COLO829 (cell line): ENCODE measurements at places on chromosomes 3 and 15.

DNA sequence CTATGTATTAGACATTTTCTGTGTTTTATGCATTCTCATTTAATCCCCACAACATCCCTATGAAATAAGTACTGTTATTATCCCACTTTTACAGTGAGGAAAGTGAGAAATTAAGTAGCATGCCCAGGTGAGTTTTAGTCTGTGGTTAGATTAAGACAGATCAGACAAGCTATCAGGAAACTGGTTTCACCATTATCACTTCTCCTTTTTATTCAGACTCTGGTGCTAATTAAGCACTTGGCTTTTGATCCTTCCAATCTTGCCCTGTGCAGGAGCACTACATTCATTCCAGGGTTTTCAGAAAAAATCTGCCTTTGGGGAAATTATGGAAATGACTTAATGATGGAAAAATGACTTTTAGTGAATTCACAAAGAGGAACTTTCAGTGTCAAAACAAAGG is 115.2 kb downstream of the TMEM108 start:
- DNase-seq, result no peak

- DNase-seq, result no peak
These were observed 3.0 kb downstream of the CCR8 start for GRCh38 chr3:39332525-39332924.

DNA sequence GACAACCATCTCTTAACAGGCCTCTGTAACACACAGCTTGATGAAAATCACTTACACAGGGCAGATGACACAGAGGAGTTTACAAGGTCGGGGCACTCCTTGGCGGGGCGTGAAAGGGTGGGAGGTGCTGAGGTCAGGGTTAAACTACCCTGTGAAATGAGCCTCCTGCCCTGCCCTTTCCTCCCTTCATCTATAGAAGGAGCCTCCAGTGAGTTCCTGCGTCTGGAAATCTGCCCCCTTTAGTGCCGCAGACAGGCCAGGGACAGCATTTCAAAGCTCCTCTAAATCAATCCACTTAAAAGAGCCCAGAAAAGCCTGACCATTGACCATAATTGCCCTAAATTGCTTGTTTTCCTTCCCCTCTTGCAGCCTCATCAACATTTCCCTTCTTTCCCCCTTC is 1.9 kb downstream of the ROBO1 start:
- no peak for DNase-seq

DNA sequence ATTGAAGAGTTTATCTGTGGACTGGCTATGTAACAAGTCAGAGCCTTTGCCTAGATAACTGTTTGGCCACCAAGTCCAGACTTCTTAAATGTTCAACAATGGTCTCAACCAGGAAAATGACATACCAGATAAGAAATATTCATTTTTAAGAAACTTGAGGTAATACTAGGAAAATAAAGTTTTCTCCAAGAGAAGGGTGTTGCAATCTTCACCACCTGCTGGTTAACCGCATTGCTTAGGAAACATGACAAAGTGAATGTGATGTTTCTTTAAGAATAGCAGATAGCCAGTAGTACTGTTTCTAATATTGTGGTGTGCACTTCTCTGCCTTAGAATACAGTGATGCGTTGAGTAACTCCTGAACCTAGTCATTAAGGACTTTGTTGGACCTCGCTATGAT is 321.5 kb upstream of the CADM2 start:
- DNase-seq, result no peak

GRCh38 chr3:124441766-124442165 is 288.5 kb upstream of the UMPS start:
- no peak for DNase-seq

DNA sequence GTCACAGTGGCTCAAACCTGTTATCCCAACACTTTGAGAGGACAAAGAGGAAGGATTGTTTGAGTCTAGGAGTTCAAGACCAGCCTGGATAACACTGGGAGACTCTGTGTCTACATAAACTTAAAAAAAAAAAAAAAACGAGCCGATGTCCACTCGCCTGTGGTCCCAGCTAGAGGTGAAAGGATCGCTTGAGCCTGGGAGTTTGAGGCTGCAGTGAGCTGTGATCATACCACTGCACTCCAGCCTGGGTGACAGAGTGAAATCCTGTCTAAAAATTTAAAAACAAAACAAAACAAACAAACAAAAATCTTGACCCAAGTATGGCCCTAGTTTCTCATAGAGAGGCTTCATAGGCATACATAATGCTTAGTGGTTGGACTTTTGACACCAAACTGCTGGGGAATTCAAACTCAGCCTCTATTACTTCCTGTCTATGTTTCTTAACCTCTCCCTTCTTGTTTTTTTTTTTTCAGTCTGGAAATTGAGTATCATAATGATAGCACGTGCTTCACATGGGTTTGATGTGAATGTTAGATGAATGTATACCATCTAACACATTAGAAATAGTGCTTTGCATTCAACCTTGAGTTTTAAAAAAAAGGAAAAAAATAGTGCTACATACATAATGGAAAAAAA is 46.4 kb upstream of the CAPN7 start:
- no peak for DNase-seq

GRCh38 chr15:88307344-88307743 is 50.8 kb upstream of the NTRK3 start:
- no peak for DNase-seq

GRCh38 chr3:124407260-124407659 is 323.0 kb upstream of the UMPS start:
- DNase-seq, result no peak

DNA sequence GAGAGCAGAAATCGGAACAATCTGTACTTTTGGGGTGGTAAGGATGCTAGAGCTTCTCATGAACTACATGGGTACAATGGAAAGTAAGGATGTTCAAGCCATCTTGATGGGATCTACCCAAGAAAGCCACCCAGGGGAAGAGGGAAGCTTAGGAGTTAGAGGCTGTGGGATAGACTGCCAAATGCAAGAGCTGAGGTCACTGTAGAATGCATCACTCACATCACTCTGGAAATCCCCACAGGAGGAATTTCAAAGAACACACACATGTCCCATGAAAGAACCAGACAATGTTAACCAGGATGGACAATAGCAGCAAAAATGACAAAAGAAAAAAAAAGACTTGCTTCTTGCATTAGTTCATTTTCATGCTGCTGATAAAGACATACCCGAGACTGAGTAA is 32.8 kb upstream of the UBE2E2 start:
- DNase-seq, result no peak

DNA sequence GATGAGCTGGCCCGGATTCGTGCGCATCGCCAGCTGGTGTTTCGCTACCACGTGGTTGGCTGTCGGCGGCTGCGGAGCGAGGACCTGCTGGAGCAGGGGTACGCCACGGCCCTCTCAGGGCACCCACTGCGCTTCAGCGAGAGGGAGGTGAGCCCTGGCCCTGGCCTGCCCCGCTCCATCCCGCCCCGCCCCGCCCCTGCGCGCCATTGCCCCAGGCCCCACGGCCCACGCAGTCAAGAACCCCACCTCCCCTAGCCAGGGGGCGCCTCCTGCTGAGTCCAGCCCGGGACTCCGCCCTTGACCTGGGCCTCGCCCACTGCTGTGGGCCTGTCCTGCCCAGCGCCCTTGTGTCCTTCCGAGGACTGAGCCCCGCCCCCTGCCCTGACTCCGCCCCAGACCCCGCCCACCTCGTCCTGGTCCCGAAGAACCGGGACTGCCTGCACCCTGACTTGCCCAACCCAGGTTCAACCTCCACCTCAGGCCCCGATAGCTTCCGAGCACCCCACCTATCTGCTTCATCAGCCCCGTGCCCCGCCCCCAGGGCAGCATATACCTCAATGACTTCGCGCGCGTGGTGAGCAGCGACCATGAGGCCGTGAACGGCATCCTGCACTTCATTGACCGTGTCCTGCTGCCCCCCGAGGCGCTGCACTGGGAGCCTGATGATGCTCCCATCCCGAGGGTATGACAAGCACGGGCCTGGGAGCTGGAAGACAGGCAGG is 14.8 kb downstream of the NT5DC2 start:
- peak; percentile 73 for DNase-seq

DNA sequence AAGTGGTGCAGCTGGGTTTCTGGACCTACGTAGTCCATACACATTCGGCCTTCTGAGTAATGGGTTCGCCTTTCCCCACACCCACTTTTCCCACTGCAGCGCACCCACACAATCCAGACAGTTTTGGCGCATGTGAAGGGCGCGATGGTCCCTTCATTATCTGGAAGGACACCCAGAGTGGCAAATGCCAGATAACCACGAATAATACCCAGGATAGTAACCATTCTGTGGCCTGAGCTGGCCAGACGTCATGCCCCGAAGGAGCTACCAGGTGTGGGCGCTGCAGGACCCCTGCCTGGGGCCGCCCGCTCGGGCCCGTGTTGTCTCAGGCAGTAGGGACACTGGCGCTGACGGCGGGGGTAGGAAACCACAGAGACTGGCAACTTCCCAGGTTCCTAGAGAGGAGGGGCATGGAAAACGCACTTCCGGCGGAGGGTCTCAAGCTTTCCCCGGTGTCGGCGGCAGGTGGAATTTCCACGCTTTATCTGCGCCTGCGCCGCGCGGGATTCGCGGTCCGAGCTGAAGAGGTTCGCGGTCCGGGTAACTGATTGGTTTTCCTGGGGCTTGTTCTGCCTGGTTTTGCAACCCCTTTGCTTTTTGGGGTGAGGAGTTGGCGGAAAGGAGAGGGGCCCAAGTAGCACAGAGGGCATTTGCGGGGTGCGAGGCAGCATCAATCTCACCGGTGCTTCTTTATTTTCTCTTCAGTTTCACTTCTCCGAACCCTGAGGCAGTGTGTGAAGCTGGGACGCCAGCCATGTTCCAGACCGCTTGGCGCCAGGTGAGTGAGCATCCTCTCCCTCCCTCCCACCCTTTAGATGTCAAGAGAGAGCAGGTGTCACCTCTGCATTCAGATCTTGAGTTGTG is at the start of gene ZNF620:
TSS of gene ZNF620 (plus strand) at position 441 of the 864 bp plus-strand sequence. CDS start at position 755, 314 bp downstream.
- no peak for DNase-seq

DNA sequence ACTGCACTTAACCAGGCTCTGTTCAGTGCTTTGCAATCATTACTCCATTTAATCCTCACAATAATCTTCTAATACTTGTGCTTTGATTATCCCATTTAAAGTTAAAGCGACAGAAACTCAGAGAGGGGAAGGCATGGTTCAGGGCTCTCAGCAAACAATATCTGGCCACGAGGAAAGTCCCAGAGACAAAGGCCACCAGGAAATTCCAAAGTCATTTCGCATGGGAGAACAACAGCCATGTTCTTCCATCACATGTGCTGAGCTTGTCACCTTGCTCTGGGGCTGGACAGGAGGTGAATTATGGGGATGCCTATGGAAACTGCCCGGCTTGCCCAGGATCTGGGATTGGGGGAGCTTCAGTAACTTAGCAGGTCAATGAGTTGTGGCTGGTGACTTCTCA is 66.2 kb upstream of the HRH1 start:
- DNase-seq, result no peak

DNA sequence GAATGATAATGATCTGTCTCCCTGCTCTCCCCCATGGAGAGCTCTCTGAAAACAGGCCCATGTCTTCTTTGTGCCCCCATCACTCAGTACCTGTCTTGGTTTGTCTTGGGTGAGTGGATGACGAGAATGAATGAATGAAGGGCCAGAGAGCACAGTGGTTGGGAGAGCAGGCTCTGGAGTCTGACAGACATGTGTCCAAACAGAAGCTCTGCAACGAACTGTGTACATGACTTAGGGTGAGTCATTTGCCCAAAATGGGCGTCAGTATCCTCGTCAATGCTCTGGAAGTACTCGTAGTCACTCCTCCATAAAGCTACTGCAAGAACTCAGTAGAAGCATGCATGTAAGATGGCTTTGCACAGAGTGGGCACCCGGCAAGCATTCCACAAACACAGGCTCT is 170.2 kb upstream of the TLE3 start:
- no peak for DNase-seq

GRCh38 chr3:157871838-157872460 is 234.3 kb downstream of the SHOX2 start:
- DNase-seq, result no peak

DNA sequence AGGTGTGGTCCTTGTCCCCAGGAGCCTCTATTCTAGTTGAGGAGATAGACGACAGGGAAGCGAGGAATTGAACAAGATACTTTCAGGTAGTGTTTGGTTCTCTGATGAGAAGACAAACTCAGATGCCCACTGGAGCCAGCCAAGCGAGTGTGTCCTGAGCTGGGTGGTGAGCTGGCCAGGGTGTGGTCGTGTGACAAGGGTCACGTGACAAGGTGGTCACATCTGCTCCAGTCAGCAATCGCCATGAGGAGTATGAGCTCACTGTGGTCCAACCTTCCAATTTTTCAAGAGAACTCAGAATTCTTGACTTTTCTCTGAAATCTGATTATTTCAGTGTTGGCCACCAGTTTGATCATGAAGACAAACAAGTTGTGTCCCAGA is 39.5 kb downstream of the SLC6A6 start:
- no peak for DNase-seq

DNA sequence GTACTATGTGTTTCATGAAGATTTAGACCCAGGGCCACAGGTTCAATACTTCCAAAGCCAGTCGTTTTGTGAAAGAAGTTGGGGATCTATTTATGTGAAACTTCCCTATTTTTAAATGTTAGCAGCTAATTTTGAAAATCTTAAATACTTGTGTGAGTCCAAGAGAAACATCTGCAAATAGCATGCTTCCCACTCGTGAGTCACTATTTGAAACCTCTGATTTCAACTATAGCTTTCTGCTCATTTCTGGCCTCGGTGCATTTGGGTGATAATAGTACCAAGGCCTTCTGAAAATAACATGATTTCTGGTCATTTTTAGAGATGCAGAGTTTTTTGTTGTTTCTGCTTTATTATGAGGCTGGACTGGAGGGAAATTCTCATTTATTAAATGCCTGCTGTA is 110.0 kb downstream of the OPA1 start:
- no peak for DNase-seq

DNA sequence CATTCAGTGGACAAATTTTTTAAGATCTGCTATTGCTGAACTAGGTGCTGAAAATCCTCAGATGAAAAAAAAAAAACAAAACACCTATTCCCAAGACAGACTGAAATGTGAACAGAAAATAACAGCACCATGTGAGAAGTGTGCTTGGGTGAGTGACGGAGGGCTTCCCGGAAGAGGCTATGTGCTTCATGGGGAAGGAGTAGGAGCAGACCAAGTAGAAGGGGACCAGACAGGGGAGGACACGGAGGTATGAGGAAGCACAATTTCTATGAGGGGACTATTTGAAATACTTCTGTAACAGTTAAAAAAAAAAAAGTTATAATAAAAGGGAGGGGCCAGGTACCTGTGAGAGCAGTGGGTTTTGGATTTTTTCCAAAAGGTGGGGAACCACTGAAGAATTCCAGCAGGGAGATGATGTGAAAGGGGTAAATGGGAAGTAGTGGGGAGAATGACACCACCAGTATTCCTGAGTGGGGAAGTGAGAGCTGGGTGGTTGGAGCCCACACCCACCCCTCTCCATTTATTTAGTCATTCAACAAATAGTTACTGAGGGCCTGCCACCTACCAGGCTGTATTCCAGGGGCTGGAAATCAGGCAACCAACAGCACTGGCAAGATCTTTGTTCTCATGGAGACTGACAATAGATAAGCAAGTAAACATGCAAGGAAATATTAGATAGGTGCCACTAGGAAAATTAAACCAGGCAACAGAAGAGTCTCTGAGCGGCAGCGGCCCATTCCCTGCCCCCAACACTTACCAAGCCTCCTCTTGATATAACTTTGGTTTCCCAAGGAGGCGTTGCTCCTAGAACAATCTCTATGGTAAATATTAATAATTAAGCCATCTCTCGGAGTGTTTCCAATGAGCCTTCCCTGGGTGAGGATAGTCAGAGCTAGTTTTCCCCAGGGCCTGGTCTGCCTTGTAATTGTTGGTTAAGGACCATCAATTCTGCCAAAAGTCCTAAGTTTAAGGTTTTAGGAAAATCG is 3.8 kb upstream of the USP3 start:
- no peak for DNase-seq
